Heart left ventricle (tissue), 16 donors: ENCODE measurements at places on chromosomes 2 and 18.

GRCh38 chr18:72376256-72376655 lies 167.9 kb downstream of the CBLN2 start:
- DNase-seq, result no peak

GRCh38 chr2:152054593-152054992 lies 44.3 kb downstream of the CACNB4 start:
- no peak for DNase-seq

DNA sequence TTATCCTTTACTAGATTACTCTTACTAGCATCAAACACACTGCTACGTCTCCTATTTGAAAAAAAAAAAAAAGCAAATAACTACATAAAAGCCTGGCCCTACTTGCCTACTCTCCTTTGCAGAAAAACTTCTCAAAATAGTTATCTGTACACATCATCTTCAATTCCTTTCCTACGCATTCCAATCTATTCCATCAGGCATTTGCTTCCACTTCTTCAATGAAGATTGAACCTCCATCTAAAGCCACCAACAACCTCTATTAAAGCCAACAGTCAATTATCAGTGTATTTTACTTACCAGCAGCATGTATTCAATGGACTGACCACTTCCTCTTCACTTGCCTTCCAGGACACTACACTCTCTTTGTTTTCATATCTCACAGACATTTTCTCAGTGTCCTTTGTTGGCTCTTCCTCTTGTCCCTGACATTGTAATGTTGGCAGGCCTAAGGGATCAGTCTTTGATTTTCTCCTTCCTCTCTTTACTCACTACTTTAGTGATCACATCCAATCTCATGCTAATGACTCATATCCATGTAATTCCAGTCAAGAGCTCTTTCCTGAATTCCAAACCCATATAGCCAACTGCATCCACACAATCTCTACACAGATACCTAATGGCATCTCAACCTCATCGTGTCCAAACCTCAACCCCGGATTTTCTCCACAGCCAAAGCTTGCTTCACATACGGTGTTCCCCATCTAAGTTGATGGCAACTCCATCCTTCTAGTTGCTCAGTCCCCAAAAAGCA lies 131.3 kb downstream of the CCDC148 start:
- DNase-seq, result no peak

DNA sequence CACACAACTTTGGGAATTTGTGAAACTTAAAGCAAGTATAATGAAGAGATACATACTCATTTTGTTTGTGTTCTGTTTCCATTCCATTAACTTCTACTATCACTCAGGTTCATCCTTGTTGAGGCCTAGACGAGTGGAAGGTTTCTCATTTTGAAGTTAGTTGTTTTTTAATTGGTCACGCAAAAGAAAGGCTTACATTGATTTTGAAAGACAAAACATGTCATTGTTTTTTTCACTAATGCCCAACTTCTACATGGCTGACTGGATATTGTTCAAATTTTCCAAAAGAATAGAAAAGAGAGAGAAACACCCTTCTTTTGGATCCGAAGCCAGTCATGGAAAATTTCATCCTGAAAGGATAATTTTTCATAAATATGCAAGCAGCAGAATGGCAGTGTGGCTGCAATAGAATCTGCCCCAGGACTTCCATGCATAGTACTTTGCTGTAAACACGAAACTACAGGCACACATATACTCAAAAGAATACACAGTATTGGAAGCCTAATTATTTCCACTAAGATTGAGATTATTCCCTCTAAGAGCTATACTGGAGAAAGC lies 27.4 kb downstream of the PRKCE start:
- no peak for DNase-seq

DNA sequence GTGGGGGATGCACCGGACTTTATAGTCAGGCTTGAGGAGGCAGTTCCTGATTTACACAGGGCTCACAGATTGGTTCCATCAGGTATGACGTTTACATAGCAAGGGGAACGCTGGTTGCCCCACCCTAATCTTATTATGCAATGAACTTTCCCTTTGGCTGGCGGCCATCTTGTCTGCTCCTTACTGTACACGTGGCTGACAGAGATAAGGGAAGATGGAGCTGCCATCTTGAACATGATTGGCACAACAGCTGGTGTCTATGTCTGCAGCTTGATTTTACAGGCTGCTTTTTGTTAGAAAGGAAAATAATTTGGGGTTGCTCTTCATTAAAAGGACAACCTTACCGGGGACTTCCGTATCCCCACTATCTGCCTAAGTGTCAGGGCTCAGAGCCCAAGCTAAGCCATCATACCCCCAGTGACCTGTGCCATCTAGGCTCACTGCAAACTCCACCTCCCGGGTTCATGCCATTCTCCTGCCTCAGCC lies 33.5 kb upstream of the ATG16L1 start:
- DNase-seq, result no peak

DNA sequence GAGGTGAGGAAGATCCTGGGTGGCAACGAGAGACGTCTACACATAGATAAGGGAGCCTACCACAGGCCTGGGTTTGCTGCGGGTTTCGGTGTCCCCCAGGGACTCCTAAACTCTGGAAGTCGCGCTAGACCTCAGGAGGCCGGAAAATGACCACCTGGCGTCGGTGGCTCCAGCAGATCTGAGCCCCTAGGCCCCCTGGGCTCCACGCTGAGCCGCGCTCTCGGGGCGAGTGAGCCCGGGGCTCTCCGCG lies 987 bp upstream of the DLX1 start:
- DNase-seq, result no peak

DNA sequence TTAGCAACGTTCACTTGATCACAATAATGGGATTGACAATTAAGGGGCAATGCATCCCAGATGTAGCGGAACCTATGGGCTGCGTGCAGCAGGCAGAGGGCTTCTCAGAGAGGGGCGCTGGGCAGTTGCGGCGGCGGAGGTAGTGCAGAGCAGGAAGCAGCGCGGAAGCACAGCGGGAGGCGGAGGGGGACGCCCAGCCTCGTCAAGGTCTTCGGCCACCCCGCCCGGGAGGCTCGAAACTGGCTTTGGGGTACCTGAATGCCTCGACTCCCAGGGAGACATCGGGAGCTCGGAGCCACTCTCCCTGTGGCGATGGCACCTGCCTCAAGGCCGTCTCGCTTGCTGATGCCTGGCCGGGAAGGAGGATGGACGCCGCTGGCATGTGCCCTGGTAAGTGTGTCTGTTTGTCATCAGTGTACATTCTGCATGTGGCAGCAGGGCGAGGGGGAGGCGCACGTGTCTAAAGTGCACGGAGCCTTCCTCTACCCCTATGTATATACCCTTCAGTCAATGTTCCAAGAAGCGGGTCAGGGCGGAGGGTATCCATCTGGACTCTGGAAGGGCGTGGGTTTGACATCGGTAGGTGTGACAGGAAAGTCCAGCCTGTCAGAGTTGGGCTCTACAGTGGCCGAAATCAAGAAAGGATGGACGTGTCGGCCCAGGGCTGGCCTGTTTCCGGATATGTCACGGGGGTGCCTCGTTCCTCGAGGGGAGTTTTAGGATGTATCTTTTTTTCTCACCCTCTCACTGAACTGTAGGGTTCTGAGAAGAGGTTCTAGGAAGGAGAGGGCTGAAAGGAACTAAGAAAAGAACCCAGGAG lies 7.5 kb upstream of the SP9 start:
- DNase-seq, result no peak

- DNase-seq, result peak; percentile 33
Observed at GRCh38 chr2:197107291-197108269, 181.1 kb upstream of the PGAP1 start.

DNA sequence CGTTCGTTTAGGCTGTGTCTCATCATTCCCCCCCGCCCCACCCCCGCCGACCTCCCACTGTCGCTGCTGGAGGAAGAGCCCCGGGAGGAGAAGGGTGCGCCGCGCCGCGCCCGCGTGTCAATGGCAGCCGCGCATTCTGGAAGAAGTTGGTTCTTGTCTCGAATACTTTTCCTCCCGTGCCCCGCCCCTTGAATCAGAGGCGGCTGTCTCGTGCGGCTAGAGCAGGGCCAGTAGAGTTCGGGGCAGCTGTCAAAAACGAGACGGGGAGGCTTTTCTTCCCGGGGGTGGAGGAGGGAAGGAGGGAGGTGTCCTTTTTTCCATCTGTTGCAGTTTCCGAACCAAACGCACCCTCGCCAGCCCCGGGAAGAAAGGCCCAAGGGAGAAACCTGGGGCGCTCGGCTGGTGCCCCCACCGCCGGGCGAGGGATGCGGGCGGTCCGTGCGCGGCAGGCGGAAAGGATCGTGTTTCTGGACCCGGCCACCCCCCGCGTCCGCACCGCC lies 410 bp upstream of the TGIF1 start:
- DNase-seq, result peak; percentile 89

DNA sequence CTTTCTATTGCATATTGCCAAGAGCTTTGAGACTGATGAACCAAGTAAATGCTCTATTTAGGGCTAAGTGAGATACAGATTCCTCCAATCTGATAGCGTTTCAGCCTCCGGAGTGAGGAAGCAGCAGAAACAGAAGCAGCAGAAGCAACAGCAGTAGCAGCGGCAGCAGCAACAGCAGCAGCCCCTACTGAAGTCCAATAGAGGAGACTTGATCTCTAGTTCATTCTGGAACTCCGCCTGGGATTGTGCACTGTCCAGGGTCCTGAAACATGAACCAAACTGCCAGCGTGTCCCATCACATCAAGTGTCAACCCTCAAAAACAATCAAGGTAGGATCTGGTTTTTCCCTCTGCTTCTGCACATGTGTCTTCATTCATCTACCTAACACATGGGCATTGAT lies at the start of gene DPP10:
Gene DPP10, plus strand, starts transcription at position 132 of the 400 bp plus-strand sequence.
- no peak for DNase-seq

- DNase-seq, result peak; percentile 51
Observed at GRCh38 chr2:242024751-242025355, 155.3 kb downstream of the RTP5 start.

GRCh38 chr2:198700319-198700718 lies 757.4 kb downstream of the SATB2 start:
- no peak for DNase-seq

DNA sequence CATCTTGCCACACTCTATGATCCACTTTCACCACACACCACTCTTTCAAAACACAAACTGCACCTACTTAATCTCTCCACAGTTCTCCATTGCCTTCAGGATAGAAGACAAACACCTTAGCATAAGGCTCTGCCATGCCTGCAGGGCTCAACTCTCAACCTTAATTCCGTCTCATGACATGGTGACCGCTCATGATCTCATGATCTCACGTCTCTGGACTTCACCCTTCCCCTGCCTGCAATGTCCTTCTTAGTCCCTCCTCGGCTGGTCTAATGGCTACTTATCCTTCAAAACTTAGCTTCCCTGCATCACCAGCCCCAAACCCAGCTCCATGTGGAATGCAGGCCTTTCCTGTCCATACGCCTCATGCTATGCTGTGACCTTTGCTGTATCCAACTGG lies 85.3 kb downstream of the ACVR1 start:
- no peak for DNase-seq

GRCh38 chr2:147469471-147469870 lies 375.4 kb upstream of the ACVR2A start:
- no peak for DNase-seq

DNA sequence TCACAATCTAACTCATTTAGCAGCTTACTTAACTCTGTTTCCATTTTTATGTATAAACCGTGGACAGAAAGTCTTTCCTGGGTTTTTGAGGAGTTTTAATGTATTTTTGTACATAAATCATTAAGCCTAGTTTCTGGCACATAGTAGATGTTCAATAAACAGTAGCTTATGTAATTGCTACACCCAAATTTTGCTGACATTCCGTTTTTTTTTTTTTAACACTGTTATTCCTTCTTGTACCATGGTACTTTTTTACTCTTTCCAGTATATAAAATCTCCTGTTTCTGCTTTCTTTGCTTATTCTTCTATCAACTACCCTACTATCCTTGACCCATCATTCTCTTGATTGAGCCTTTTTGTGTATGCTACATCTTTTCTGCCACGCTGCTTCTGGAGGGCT lies 1151.3 kb upstream of the CRIM1 start:
- DNase-seq, result no peak

GRCh38 chr2:239000500-239001073 lies 152.7 kb downstream of the TWIST2 start:
- no peak for DNase-seq

GRCh38 chr18:63348508-63349136 lies 18.4 kb downstream of the KDSR start:
- DNase-seq, result no peak

- no peak for DNase-seq
Observed at GRCh38 chr2:38218591-38218991, 142.6 kb upstream of the CYP1B1 start.

GRCh38 chr2:42979416-42979869 lies 187.1 kb upstream of the HAAO start:
- DNase-seq, result no peak

DNA sequence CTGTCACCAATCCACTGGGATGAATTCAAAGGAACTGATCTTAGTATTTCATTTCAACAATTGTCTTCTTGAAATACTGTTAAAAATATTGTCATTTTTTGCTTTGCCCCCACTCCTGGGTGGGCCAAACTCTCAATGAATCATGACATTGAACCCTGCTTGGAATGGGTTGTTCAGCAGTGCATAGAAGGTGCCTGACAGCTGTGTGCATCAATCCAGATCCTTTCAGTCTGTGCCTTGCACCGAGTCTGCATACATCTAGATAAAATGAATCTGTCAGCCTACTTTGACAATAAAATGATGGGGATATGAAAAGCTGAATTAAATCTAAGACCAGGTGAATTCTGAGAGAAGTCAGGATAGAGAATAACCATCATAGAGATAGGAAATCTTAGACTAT lies 706.6 kb downstream of the CBLN2 start:
- no peak for DNase-seq

GRCh38 chr18:46759890-46760289 lies 3.0 kb upstream of the ST8SIA5 start:
- no peak for DNase-seq

- no peak for DNase-seq
Observed at GRCh38 chr2:30105556-30105955, 41.3 kb upstream of the YPEL5 start.

DNA sequence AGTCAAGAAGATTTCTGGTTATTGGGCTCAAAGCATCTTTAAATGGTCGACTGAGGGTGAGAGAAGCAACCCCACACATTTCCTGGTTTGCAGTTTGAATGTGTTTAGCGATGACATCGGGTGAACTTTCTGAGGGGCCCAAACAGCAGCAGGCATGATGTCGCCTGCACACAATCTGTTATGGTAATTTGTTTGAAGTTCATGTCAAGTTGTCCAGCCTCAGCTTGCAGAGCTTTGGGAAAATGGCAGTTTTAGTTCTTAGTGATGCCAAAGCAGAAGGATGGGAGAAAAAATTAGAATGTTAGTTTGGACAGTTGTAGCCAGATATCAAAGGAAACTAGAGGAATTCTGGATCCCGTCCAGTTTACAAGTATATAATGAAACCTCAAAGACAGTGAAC lies 284.6 kb downstream of the MBD5 start:
- no peak for DNase-seq

DNA sequence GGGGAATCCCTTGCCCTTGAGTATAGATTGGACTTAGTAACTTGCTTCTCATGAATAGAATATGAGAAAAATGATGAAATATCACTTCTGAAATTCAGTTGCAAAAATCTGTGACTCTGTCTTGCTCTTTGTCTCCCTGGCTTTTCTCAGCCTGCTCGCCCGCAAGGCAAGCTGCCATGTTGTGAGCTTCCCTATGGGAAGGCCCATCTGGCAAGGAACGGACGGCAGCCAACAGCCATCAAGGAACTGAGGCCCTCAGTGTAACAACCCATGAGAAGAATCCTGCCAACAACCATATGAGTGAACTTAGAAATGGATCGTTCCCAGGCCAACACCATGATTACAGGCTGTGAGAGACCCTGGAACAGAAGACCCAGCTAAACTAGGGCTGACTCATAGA lies 58.4 kb upstream of the PGAP1 start:
- DNase-seq, result no peak

- no peak for DNase-seq
Observed at GRCh38 chr2:56130463-56131070, 53.2 kb upstream of the CCDC85A start.

- DNase-seq, result no peak
Observed at GRCh38 chr2:133314795-133315194, 253.5 kb downstream of the NCKAP5 start.
